ENCODE measurements at places on chromosomes 5 and 9.

GRCh38 chr5:111366388-111366787, 142.2 kb downstream of the CAMK4 start:
- no peak for ATAC-seq

GRCh38 chr5:76602094-76602726, 21.0 kb downstream of the F2RL2 start:
- no peak for ATAC-seq

DNA sequence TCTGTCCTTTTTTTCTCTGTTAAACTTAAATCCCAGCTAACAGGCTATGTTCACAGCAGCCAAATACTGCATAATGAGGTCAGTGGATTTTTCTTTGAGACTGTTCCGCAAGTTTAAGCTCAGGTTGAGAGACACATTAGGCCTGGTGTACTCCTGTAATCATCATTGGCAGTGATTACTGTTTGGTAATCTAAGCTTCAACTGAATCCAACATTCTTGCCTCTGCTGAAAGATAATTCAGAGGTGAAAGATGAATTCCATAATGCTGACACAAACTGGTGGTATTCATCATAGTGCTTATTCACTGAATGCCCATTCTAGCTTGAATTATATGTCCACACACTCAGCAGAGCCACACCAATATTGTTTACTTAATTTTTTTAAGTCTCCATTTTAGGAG, 108.5 kb downstream of the NFIB start:
- no peak for ATAC-seq

GRCh38 chr5:132203464-132203818, 24.2 kb downstream of the P4HA2 start:
- no peak for ATAC-seq

GRCh38 chr5:9009931-9010651, 535.8 kb downstream of the SEMA5A start:
- ATAC-seq: peak; percentile 17

DNA sequence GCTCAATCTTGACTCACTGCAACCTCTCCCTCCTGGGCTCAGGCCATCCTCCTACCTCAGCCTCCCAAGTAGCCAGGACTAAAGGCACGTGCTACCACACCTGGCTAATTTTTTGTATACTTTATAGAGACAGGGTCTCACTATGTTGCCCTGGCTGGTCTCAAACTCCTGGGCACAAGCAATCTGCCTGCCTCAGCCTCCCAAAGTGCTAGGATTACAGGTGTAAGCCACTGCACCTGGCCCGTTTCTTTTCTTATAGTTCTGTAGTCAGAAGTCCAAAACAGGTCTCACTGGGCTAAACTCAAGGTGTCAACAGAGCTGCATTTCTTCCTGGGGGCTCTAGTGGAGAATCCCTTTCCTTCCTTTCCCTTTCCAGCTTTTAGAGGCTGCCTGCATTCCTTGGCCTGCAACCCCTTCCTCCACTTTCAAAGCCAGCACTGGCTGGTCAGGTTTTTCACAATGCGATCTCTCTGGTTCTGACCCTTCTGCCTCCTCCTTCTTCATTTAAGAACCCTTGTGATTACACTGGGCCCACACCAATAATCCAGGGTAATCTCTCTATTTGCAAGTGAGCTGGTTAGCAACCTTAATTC, 16.3 kb downstream of the IRF1 start:
- ATAC-seq: no peak

- ATAC-seq: no peak
Measured at GRCh38 chr5:127451096-127451495, 66.3 kb upstream of the PRRC1 start.

- ATAC-seq: no peak
Measured at GRCh38 chr5:124537107-124537506, 209.3 kb downstream of the ZNF608 start.

GRCh38 chr9:28407351-28407750, 834.1 kb upstream of the C9orf72 start:
- ATAC-seq: no peak
